ENCODE measurements at places on chromosomes 7 and 10.

DNA sequence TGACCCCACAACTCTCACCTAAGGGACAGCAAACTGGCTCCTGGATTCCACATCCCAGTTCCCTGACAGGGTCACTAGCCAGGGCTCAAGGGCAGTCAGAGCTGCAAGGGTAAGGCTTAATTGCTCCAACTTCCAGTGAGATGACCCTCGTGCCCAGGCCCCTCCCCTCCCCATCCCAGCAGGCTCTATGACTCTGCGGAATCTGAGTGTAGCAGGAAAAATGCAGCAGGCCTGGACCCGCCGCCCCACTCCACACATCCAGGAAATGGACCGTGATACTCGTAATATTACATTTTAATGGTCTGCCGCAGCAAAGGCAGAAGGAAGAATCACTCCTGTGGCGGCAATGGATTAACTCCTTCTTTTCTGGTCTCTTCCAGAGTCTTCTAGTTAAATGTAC, 91.7 kb upstream of the CHST15 start:
- DNase-seq = no peak

GRCh38 chr7:136079478-136079892, 102.3 kb upstream of the MTPN start:
- no peak for DNase-seq

DNA sequence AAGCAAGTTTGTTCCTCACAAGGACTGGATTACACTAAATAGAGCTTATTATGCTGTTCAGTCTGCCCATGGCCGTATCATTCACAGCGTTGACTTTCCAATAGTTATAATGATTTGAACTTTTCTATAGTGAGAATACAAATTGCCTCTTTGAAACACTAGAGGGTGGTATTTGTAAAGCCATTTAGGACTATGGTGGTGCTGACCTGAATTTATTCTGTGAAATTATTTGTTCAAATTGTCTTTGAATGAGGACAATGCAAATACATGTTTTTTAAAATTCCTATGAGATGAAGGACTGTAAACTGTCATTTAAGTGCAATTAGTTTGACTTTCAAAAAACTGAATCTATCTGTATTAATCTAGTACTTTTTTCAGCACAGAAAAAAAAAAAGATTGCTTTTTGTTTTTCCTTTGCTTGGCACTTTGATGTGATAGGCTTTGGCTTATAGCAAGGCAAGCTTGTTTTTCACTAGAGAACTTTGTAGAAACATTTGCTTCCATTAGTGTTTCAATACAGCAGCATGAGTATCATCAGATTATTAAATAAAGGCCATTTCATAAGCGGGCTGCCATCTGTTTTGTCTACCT, 122.7 kb upstream of the TMEM229A start:
- no peak for DNase-seq

GRCh38 chr10:31135171-31135570, 103.5 kb upstream of the ZNF438 start:
- no peak for DNase-seq

DNA sequence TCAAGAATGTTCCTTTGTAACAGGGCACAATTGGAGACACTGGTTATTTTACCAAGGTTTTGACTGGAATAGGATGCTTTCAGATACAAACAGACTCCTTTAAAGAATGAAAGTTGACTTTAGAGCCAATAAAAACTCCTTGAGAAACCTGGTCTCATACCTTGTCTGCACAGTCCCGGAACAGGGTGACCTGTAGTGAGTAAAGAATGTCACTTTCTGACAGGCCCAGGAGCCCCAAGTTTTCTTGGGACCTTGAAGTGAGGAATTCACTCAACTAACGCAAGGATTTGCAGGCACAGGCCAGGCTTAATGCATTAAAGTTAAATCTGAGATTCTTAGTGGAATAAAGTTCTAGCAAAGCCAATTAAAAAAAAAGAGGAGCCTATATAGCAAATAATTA, 11.5 kb upstream of the GARS1 start:
- no peak for DNase-seq

DNA sequence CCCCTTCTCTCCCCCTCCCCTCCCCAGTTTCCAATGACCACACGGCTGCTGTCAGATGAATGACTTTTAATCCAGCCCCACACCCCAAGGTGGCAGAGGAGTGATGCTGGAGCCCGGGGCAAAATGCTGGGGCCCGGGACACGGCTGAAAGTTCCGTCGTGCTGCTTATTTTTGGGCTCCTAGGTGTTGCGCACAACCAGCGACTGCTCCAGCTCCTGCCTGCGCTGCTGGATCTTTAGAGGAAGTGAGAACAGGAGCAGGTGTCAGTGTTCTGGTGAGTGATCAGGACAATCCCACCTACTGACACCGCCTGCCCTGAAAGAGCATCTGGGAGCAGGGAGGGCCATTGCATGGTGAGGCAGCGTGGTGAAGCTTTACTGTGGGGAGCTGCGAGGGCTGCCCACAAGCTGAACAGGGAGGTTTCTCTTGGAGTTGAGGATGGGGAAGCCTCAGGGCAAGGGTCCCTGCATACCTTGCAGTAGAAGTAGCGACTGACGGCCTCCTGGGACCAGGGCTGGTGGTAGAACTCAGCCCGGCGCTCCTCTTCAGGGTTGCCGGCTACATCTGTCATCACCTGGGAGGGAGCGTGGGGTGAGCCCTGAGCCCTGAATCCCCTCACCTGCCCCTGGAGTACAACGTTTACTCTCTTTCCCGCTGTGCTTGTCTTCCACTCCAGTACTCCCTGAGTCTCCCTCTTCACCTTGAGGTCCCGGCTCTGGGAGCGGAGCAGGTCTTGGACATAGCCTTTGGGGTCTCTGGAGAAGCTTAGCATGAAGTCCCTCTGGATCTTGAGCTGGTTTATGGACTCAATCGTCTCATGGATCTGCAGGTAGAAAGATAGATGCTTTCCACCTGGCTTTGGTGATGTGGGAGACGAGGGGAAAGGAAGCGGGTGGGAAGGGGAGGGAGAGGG, 6.9 kb downstream of the CHPF2 start:
- no peak for DNase-seq

GRCh38 chr7:151306374-151306773, 35.2 kb upstream of the NUB1 start:
- DNase-seq = no peak

DNA sequence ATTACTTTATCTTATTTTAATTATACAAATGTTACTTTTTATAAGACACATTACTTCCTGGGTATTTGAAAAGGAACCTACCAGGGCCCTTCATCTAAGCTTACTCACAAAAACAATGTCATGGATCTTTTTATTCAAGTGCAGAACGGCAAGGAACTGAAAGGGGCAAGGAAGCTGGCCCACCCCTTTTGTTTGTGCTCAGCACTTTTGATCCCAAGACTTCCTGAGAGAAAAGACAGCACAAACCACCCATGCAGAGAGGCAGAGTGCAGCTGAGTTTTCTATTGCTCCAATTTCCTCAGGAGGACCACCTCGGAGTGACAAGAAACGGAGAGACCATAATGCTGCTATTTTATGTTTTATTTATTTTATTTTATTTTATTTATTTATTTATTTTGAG, 232.0 kb upstream of the NRP1 start:
- DNase-seq = no peak

GRCh38 chr10:35570397-35570796, 34.7 kb upstream of the GJD4 start:
- DNase-seq = no peak

GRCh38 chr10:132429281-132430230, 32.6 kb downstream of the PWWP2B start:
- DNase-seq = no peak

DNA sequence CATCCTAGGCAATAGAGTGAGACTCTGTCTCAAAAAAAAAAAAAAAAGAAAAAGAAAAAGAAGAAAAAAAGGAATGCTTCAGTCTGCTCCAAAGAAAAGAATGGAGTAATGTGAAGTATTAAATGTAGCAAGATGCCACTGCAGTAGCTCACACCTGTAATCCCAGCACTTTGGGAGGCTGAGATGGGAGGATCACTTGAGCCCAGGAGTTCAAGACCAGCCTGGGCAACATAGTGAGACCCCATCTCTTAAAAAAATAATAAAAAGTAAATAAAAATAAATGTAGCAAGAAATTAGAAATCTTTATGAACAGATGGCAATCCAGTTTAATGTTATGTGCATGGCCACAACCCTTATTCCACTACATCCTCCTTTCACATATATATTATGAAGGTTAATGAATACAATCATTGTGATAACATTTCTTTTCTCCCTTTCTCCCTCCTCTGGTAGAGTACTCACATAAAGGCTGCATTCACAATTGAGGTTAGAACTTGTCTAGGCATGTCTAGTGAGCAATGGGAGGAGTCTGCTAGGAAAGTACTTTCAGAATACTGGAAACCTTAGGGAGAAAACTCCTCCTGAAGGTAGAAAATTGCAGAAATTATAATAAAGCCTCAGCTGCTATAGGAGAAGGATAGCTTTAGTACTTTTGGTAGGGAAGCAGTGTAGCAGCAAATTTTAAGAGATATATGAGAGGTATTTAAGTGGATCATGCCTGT, 20.4 kb downstream of the KLLN start:
- DNase-seq = no peak

DNA sequence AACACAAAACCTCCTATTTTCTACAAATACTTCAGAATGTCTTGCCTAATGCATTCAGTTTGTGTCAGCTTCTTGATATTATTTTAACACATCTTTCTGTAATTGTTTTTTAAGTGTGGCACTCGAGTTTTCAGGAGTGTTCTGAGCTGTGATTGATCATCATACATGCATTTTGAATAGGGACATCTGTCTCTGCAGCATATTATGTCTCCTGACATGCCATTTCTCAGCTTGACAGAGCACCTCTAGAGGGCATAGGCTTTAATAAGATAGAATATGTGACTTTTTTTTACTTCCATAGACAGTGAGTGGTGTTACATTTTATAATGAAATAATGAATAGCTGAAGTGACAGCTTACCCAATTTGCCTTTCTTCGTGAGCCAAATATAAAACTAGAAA, 219.2 kb upstream of the HDAC9 start:
- DNase-seq = no peak

DNA sequence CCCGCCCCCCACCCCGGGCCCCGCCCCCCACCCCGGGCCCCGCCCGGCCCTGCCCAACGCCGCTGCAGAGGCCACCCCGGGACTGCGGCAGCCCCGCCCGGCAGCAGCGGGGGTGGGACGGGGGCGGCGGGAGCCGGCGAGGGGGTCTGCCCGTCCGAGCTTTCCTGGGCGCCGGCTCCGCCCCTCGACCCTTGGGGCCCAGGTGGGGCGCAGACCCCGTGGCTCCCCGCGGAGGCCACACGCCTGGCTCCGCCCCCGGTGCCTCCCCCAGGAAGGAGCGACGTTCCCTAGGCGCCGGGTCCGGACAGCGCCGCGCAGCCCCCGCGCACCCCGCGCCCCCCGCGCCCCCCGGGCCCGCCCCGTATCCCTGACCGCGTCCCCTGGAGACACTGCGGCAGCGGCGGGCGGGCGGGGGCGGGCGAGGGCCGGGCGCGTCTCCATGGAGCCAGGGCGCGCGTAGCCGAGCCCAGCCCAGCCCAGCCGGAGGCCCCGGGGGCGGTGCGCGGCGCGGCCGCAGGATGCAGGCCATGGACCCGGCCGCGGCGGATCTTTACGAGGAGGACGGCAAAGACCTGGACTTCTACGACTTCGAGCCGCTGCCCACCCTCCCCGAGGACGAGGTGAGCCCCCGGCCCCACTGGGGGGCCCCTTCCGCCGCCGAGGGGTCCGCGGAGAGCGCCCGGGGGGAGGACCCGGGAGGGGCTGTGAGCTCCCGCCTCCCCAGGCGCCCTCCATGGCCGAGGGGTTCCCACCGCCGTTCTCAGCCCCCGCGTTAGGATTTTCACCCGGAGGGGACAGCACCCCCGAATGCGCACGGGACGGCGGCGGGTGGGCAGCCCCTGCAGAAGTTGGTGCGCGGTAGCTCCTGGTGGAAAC, at the start of gene KNDC1:
Gene KNDC1, plus strand, starts transcription at position 270 of the 876 bp plus-strand sequence. Its CDS starts 249 bp downstream, at position 519.
- no peak for DNase-seq

GRCh38 chr7:25894002-25894901, 257.7 kb upstream of the NFE2L3 start:
- no peak for DNase-seq

- DNase-seq = no peak
These were observed 7.7 kb downstream of the ZSCAN25 start for GRCh38 chr7:99624484-99624883.

DNA sequence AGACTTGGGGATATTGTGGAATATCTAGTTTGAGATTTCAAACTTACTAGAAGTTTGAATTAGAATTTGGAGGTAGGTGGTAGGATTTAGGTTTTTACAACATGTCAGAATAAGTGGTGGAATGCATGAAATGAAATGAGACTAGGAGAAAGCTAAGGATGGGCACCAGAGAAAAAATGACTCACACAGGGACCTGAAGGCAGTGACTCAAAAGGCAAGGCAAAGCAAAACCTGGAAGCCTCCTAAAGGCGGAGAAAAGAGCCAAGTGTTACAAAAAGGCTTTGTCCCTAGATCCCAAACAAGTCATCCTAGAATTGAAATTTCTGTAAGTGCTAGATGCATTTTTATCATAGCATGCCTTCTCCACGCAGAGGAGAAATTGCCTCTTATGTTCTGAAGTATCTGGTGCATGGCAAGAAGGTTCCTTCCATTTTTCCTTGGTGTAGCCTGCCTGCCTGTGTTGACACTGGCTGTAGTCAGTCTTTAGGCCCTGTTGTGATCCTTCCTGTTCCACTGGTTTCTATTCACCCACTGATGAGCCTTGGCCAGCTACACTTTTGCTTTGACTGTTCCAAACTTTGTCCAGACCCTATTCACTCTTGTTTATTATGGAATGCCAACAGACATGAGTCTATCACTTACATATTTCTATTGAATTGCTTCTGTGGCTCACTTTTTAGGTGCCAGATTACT, 109.3 kb downstream of the ETV1 start:
- no peak for DNase-seq

DNA sequence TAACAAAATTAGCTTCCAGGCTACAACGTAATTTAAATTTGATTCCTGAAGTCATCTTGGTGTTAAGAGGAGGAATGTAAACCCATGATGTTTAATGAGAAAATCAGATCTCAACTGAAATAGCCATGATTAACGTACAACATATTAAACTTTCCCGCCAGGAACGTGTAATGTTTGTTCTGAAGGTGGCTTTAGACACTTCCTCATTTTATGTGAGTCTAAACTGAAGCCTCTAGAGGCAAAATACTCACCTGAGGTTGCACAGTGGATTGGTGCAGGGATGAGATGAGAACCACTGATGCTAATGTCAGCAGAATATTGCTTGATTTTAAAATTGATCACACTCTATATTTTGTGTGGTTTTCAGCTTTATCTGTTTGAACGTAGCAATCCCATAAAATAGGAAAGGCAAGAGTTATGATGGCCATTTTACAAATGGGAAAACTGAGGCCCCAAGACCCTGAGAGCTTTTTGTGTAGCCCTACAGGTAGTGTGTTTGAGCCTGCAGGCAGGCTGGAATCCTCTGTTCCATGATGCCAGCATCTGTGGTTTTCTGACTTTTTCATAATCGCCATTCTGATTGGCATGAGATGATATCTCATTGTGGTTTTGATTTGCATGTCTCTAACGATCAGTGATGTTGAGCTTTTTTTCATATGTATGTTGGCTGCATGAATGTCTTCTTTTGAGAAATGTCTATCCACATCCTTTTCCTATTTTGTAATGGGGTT, 243.7 kb upstream of the BMPER start:
- DNase-seq = no peak

GRCh38 chr10:86261941-86262687, 104.5 kb downstream of the GRID1 start:
- no peak for DNase-seq

GRCh38 chr10:31081937-31082840, 50.5 kb upstream of the ZNF438 start:
- DNase-seq = no peak
